Ureter (tissue), 1 donor: ENCODE measurements at places on chromosomes 12 and 14. TPM values are rescaled to one million over a fixed set of nuclear protein-coding genes. Genes with fewer than 3 reads are reported as not detected.

FOXA1 gene
- total RNA-seq = 126 TPM

CLEC9A gene
- 0.57 TPM for total RNA-seq

CDC42BPB gene
- total RNA-seq = 131 TPM

HCFC2 gene
- total RNA-seq = 22.0 TPM

ZCCHC8 gene
- total RNA-seq = 32.2 TPM

RNU4-1 gene
- total RNA-seq = 1,538 TPM

KRT85 gene
- total RNA-seq = not detected

TMEM119 gene
- 15.9 TPM for total RNA-seq

FZD10 gene
- total RNA-seq = 5.9 TPM

ACSM4 gene
- total RNA-seq = not detected

AGAP2 gene
- 2.8 TPM for total RNA-seq

CCDC177 gene
- total RNA-seq = not detected

KRT79 gene
- not detected for total RNA-seq

DNA sequence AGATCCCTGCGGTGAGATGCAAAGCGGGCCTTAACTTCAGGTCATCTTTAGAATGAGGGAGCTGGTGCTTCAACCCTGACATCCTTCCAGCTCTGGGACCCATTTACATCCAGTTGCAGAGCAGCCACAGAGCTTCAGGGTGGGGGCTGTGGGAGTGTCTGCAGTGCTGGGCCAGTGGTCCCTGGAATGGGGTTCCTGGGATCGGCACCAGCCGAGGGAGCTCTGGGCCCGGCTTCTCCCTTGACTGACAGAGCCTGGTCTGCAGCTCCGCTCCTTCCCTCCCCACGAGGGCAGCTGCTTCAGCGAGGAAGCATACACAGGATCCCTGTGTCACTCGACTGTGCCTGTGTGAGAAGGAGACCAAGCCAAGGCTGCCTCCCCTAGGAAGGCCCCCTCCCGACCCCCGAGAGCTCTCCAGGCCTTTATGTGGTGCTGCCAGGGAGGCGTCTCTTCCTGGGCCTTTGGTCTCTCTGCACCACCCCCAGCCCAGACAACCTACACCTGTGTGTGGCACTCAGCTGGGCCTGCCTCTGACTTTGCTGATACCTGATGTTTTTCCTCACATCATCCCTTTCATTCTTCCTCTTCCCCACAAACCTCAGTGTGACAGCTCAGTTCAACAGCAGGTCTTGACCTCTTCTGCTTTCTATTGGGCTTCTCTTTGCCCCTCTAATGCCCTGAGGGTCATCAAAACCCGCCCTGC, 48.1 kb upstream of the RIN3 start:
- peak; percentile 32 for DNase-seq

DNA sequence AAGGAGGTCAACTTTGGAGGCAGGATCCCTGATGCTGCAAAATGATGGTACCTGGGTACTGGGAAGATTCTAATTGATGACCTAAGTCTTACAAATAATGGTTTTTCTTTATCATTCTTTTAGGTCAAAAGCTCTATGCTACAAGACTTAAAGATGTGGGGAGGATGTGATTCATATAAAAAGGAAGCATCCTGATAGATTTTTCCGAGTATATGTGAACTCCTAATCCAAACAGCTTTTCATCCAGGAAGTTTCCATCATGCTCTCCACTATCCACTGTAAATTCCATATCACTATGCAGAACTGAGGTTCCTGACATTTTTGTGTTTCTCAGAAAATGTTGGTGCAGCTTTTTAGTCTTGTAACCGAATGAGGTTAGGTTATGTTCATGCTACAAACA, 293.2 kb downstream of the PAWR start:
- DNase-seq = no peak

- DNase-seq = no peak
Observed at GRCh38 chr12:128008341-128008740, 258.6 kb upstream of the TMEM132C start.

GRCh38 chr14:31893221-31893757, 183.8 kb upstream of the ARHGAP5 start:
- no peak for DNase-seq

DNA sequence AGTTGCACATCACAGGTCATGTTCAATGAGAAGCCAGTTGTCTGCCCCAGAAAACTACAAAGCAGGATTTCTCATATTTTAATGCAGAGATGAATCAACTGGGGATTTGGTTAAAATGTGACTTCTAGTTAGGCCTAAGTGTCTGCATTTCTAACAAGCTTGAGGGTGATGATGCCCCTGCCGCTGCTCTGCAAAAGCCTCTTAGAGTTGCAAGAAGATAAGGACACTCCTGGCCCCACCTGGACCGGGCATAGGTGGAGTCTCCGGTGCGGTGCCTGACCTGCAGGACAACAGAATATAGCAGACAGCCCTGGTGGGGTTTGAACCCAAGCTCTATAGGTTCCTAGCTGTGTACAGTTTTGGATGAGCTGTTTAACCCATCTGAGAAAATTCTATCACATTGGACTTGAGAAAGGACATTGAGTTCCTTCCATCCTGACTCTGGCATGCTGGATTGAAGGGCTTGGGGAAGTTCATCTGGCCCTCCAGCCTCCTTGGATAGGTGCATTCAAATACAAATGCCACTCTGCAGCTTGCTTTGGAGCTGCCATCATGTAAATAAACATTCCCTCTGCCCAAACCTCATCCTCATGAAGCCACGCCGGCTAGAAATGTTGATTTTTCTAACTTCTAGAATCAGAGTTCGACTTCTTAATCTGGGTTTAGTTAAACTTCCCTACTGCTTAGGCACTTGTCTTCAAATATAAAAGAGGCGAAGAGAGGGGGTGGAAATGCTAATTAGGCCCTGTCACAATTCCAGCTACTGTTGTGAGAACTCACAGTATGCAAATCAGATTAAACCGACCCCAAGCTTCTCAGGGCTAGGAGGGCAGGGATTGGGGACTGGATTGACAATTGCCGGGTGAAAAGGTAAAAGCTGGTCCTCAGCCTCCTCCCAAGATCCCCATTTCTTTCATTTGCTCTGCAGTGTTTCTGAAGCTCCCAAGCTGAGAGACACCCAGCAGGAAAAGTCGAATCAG, 1225.6 kb downstream of the VRK1 start:
- no peak for DNase-seq

- DNase-seq = no peak
Observed at GRCh38 chr14:34046799-34047520, 96.1 kb upstream of the EGLN3 start.

GRCh38 chr12:77133566-77133965, 68.2 kb upstream of the E2F7 start:
- no peak for DNase-seq

DNA sequence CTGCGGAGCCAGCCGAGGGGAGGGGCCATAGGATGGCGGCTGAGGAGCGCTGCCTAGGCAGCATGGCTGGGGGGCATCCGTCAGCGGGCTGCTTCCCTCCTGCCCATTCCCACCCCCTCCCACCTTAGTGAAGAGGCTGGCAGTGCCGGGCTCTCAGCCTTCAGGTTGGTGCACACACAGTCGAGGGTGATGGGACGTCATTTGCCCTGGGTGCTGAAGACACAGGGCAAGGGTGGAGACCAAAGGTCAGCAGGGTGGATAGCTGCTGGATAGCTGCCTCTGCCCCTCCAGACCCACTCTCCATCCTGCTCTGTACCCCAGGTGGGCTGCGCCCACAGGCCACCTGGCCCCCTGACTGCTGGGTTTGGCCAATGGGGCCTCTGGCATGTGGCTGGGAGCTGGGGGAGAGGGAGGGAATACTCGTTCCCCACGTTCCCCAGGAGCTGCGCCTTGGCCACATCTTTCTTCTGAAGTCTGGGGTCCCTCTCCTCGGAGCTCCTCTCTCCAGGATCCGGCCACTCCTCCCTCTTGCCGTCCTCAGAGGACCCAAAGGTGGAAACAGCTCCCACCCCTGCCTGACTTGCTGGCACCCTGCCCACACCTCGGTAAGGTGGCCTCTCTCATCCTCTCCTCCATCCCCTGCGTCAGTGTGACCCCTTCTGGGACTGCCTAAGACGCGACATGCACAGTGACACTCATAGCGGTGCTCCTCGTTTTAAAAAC, 11.2 kb upstream of the CDC42BPB start:
- DNase-seq = no peak

DNA sequence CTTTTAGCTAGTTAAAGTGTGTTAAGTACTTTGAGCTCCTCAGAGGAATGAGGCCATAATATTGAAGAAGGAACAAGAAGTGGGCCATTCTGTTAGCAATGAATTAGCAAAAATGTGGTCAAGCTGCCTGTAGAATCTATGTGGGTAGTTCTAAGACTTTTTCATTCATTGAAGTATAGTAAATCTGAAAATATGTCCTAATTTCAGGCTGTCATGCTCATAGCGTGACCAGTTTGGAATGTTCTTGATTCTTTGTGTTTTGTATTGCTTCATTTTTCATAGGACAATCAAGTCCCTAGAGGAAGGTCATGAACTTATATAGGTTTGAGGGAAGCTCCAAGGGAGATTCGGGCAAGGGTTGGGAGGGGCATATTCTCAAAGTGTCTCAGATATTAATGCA, 11.4 kb downstream of the ATP23 start:
- DNase-seq = no peak

DNA sequence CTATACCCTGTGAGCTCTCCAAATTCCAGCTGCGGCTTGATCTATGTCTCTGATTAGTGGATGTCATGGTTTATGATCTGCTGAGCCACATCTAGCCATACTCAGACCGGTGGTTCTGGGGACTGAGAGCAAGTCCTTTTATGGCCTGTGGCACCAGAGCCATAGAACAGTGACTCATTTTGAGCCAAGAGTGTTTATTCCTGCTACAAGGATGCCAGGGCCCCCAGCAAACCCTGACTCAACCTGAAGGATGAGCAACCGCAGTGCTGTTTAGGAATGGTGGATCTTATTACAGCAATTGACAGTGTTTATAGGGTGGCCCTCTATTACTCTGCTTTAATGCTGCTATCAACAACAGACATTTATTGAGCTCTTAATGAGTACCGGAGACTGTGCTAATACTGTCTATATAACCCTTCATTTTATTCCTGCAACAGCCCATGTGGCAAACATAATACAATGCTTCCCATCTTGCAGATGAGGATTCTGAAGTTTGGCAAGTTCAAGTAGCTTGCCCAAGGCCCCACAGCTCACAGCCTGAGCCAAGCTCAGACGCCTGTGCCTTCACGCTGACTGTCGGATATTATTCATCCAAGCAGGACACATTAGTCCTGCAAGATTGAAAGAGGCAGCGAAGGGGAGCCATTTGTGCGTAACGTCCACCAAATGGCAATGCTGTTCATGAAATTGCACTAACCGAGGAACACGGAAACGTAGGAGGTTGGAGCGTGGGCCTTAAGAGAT, 273.6 kb upstream of the PWP1 start:
- no peak for DNase-seq

DNA sequence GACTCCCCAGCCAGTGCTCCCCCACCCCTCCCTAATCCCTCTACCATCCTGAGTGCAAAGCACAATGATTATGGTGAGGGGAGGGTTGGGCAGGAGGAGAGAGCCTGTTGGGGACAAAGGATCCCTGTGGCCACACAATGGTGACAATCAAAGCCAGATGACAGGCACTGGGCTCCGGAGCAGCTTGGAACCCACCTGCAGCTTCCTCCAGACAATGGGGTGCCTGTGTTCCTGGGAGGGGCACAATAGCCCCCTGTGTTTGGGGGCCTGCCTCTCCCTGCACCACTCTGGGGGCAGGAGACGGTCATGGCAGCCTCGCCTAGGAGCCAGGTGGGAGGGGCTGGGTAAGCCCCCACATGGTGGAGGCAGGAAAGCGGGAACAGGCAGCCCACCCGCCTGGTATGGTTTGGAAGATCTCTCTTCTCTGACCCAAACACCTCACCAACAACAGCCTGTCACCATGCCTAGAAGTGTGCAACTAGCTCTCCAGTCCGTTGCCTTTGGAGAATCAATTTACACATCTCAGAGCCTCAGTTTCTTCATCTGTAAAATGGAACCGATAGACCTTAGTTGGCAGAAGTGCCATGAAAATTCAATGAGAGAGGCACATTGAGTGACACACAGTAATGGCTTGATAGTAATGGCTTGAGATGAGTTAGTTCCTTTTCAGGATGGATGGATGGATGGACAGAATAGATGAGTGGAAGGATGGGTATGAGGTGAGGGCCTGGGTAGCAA, 53.0 kb downstream of the MVK start:
- no peak for DNase-seq

DNA sequence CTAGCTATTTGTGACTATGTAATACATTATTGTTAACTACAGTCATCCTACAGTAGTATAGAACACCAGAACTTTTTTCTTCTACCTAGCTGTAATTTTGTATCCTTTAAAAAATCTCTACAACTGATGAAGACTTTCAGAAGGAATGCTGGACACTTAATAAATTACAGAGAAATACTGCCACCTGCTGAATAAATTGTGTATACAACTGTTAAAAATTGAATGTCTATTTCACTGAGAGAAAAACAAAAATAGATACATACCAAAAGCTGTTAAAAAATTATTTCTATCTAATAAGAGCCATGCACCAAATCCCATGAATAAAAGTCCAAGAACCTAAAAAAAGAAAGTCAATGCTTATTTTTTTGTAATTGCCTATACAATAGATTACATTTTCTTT, 6.6 kb downstream of the TSPAN19 start:
- no peak for DNase-seq

DNA sequence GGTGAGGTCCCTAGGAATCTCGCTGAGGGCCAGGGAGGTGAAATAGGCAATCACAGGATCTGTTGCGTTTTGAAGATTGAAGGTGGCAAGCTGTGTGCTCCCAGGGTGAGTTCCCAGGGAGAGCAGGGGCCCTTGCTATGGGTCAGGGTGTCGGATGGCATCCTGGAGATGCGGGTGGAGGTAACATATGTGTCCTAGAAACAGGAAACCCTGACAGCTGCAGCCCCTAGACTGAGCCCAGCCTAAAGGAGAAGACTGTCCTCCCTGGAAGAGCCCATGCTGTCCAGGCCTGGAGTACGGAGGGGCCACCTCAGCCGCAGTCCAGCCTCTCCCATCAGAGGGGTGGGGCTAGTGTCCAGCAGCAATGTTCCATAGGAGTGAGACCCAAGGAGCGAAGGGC, 194.2 kb downstream of the NTF3 start:
- no peak for DNase-seq

DNA sequence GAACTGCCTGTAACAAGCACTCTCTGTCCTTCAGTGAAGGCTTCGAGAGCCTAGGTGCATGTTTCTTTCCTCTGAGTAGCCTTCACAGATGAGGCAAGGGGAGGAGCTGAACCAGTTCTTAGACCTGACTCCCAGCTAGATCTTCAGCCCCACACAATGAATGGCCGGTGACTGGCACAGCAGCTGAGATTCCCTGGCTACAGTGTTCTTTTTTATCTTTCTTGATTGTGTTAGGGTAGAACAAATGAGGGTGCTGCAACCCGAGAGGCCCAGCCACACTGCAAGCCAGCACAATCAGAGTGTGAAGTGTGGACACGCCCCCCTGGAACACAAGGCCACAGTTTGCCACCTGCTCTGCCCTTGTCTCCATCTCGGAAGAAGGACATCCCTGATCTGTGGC, 19.1 kb upstream of the COL2A1 start:
- DNase-seq = no peak

GRCh38 chr12:29901585-29901984, 117.8 kb upstream of the TMTC1 start:
- no peak for DNase-seq

GRCh38 chr14:104317975-104318557, 179.7 kb downstream of the KIF26A start:
- peak; percentile 20 for DNase-seq

- DNase-seq = no peak
Observed at GRCh38 chr12:124496584-124496983, 70.8 kb downstream of the NCOR2 start.

GRCh38 chr14:61543946-61544345, 151.4 kb upstream of the HIF1A start:
- no peak for DNase-seq
